Activated CD8-positive, alpha-beta memory T cell treated with anti-CD3 and anti-CD28 coated beads, Interleukin-2, amount 50 U/mL, for 4 hours (primary cell): ENCODE measurements at places on chromosomes 7 and 10.

DNA sequence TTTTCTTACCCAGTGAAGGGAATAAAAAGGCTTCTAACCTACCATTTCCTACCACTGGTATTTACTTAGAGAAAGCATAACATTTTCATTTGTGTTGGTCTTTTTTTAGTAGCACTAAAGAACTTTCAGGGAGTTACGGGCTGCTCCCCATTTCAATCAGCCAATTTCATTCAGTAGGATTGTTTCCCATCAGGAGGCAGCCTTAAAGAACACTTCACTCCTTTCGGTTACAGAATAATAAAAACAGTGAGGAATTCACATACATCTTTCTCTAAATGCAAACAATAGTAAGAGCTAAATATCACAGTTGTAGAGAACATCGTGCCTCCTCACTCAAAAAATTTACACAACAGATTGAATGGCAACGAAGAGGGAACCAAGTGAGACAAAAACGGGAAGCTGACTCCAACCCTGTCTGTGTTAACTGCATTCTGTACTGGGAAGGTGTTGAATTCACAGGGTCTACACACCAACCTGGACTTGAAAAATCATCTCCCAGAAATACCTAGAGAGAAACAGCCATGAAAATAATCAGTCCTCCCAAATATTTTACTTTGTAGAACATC is 55.5 kb upstream of the ABLIM1 start:
- no peak for DNase-seq

- no peak for DNase-seq
Measured at GRCh38 chr7:31948029-31948428, 122.2 kb downstream of the PDE1C start.

GRCh38 chr7:7228472-7228871 is 46.1 kb downstream of the C1GALT1 start:
- no peak for DNase-seq

DNA sequence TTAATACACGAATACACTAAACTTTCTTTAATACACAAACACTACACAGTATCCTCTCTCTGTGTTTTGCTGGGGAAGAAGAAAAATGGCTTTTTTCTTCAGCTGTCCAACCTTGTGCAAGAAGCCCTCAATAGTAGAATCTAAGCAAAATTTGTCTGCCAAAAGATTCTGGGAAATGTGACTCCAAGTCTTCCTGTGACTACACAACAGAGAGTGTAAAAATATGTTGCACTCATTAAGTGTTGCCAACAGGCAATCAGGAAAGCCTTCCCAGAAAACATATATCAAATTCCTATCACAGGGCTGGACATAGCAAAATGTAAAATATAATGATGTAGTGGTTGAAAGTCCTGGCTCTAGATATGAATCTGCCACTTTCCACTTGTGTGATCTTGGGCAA is 825.1 kb upstream of the ZWINT start:
- DNase-seq, result no peak

GRCh38 chr10:17626656-17627055 is 9.5 kb upstream of the HACD1 start:
- no peak for DNase-seq

DNA sequence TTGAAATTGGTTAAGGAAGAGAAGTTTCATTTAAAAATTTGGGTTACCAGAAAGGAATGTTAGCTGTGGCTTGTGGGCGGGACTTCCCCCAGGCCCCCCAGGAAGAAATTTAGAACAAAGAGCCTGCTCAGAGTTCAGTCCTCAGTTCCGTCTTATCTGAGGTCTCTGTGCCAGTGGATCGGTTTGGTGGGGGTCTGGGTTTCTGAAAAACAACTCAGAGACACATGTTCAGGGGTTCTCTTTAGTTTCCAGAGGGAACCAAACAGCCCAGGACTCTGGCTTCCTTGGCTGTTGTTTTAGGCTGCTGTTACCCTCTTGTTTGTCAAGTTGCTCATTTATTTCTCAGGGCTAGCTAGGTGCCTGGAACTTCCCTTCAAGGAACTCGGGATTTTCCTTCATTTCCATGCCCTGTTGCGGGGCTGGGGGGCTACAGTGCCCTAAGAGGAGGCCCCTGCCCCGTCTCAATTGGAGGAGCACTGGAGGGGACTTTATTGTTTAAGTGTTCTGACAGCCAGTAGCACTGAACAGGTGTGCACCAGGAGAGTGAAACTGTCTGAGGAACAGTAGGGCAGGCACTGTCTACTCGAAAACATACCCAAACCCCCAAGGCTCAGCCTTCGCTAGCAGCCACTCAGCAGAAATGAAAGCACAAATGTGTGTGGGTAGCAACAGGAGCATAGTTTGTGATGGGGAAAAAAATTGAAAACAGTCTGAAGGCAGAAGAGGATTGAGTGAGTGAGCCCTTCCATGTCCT is 59.9 kb downstream of the ALOX5 start:
- no peak for DNase-seq

GRCh38 chr10:11810313-11810766 is 12.8 kb upstream of the PROSER2 start:
- DNase-seq, result no peak

GRCh38 chr10:28849821-28850220 is 172.5 kb downstream of the BAMBI start:
- no peak for DNase-seq

DNA sequence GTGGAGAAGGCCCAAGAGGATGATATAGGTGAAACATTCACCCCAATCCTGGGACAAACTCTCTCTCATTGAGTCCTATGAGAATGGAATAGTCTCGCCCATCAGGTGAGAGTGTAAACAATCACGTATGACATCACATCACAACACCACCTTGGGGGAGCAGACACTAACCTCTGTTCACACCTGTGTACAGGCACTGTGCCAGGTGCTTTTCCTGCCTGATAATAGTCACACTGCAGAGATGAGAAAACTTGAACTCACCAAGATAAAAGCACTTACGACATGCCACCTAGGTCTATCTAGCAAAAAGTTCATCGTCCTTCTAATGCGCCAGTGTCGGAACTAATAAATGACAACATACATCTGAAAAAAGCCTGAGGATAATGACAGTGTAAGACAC is 187.8 kb downstream of the FAM107B start:
- DNase-seq, result peak; percentile 64

DNA sequence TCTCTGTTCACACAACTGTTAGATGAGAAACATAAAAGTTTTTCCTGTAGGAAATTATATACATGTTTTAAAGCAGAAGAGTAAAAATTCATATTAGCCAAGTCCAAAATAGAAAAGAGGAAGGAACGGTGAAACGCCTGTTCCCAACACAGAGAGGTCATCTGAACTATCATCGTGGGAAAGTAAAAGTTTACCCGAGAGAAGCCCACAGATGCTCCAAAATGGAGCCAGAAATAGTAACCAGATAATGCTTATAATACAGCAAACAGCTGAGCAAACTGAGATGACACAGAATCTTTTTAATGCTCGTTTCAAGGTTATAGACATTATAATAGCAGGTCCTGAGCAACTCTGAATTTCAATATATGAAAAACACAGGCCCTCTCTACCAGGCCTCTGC is 24.5 kb downstream of the FRMD4A start:
- no peak for DNase-seq

GRCh38 chr7:123039269-123039668 is 43.8 kb upstream of the TAS2R16 start:
- DNase-seq, result no peak

DNA sequence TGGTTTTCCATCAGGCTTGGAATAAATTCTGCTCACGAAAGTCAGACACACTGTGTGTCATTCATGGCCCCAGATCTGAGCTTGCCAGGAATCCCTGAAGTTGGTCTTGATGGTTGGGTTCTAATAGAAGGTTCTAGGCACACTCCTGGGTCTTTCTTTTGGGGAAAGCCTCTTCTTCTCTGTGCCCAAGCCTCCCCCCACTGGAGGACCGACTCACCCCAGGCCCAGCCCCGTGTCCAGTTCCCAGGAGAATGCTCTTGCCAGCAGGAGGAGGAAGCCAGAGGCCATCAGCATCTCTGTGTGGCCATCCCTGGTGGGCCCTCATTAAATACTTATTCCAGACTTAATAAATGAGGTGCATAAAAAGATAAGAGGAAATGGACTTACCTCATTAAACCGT is 548.0 kb downstream of the TCERG1L start:
- DNase-seq, result no peak

- DNase-seq, result peak; percentile 47
Measured at GRCh38 chr10:92914478-92915325, 66.4 kb downstream of the EXOC6 start.

GRCh38 chr7:29410996-29411395 is 152.6 kb upstream of the PRR15 start:
- no peak for DNase-seq

DNA sequence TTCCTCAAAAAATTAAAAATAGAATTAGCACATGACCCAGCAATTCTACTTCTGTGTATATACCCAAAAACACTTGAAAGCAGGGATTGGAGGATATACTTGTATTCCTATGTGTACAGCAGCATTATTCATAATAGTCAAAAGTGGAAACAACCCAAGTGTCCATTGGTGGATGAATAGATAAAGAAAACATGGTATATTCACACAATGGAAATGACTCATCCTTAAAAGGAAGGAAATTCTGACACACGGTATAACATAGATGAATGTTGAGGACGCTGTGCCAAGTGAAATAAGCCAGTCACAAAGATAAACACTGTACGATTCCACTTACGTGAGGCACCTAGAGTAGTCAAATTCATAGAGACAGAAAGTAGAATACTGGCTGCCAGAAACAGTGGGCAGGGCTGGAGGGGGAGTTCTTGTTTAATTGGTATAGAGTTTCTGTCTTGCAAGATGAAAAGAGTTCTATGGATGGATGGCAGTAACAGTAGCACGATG is 26.6 kb upstream of the KAT6B start:
- no peak for DNase-seq

GRCh38 chr10:62323751-62324150 is 50.4 kb upstream of the ZNF365 start:
- DNase-seq, result no peak

DNA sequence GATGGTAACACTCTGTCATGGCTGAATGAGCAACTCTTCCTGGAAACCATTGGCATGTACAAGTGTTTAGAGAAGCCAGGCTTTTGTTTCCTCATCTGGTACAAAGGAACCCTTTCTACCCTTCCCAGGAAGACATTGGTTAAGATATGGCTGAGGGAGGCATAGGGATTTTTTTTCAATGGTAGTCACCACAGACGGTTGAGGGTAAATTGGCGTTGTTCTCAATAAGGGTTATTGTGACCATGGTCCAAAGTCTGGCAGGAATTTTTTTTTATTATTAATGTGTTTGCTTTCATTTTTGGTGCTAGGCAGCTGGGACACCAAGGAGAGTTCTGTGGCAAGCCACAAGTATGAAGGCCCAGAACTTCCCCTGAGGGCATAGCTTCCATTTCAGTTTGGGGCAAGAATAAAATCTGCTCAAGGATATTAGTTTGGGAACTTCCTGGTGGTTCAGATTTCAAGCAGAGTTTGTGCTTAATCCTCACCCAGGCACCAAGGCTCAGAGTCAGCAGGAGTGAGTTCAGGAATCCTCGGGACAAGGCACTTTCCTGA is at the start of gene PLEKHS1:
Gene PLEKHS1, plus strand, starts transcription at position 502 of the 552 bp plus-strand sequence. CDS start 3,596 bp downstream, outside the sequence.
- DNase-seq, result no peak

DNA sequence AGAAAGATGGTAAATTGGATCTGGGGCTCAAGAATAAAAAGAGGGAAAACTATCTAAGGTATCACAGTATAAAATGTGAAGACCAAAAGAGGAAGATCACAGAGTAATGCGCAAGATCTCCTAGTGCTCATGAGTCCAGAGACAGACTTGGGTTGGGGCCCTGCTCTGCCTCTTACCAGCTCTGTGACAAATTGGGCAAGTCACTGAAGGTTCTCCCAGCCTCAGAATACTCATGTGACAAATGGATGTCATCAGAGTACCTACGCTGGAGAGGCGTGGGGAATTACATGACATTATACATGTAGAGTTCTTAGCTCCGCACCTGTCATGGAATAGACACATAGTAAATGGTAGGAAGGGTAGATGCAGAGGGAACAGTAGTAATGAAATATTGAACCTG is 124.4 kb downstream of the DOCK4 start:
- no peak for DNase-seq

DNA sequence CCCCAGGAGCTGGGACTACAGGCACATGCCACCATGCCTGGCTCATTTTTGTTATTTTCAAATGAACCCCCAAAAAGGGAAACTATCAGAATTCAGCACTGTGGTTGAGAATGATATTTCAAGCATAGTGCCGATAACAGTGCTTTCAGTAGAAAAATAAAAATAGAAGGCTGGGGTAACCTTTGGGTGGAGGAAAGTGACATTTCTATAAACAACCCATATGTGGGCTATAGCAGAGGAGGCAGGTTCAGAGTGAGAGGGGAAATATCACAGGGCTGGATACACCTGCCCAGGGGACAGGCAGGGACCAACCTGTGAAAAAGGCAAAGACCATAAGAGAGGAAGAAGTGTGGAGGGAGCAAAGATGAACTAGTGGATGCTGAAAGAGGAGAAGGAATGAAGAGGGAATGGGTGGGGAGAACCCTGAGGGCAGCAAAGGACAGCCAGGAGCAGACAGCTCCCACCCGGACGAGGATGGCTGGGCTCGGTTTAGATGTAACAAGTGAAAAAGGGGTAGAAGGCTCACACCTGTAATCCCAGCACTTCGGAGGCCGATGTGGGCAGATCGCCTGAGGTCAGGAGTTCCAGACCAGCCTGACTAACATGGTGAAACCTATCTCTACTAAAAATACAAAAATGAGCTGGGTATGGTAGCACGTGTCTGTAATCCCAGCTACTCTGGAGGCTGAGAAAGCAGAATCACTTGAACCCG is 56.5 kb downstream of the MAP3K8 start:
- no peak for DNase-seq

- no peak for DNase-seq
Measured at GRCh38 chr7:82477733-82478515, 34.3 kb upstream of the CACNA2D1 start.

DNA sequence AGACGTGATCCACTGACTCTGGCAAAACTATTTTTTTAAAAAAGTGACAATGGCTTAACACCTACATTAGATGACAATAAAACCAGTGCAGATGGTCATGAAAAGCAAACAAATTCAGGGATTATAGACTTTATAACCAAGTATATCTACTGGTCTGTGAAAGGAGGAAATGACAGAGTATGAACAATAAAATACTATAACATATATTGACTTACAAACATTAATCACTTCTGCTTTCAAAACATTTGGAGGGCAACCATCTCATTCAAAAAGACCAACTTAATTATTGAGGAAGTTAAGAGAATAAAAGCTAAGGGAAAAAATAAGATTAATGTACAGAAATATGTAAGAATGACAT is 34.8 kb downstream of the JMJD1C start:
- no peak for DNase-seq

DNA sequence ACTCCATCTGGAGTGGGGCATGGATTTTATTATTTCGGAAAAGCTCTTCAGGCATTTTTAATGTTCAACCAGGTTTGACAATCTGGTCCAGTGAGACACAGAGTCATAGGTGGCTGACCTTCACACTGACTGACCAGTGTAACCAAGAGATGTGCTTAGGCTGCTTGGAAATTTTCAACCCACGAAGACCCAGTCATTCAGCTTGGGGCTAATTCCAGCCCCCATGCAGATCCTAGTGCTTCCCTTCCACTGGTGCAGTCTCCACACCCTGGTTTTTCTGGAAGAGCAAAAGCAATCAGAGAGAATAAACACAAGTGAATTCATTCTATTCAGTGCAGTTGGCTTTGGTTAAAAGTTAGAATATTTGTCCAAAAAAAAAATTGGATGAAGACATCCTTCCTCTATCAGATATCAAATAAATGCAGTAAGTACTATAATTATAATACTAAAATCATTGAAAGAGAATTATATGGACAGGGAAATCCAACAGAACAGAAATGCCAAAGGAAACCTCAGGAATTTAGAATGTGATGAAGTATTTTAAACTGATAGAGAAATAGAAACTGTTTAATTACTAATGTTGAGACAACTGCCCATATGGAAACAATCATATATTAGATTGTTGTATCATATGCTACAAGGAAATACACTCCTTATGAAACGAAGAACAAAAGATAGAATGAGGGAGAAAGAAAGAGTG is 178.0 kb downstream of the NPSR1 start:
- no peak for DNase-seq
